ENCODE measurements at places on chromosomes 2 and 18.
A peak's percentile ranks its signal among the peaks of the same experiment; 100 is the strongest.

- DNase-seq: no peak
These were observed 81.3 kb upstream of the PELI1 start for GRCh38 chr2:64225491-64225890.

DNA sequence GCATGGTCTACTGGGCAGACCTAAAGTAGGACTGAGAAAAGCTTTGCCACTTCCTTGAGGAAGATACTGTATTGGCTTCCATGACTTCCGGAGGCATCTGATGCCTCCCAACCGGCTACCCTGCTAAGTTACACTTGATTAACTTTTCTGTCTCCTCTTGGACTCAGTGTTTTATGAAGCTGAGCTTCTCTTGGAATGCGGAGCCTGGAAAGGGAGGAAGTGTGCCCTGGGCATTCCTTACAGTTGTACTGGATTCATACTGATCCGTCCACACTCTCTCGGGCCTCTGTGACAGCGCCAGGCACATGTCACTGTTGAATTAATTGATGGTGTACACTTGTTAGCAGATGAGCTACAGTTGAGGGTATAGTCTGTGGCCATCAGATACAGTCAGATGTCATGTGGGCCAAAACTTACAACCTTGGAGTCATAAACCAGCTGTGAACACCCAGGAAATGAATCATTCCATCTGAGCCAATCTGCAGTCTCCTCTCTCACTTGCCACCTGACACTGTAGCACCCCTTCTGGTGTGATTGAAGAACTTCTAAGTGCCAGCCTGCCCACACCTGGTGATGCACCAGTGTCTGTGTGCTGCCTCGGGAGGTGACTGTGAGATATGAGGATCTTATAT lies 122.5 kb downstream of the FHOD3 start:
- DNase-seq: no peak

DNA sequence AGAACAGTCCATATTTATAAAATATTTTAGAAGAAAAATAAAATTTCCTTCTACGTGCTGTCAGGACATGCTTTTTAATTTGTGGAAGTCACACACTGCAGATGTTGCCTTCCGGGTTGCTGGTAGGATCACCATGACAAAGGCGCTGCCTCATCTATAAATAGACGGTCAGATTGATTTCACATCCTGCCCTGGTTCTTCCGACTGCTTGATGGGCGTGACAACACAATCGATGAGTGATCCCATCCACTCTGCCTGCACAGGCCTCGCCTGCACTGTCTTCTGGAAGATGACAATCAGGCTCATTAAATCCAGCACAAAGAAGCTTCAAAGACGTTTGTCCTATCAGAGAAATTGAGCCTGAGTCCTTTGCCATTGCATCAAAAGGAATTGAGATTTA lies 318.9 kb upstream of the TRIB2 start:
- no peak for DNase-seq

DNA sequence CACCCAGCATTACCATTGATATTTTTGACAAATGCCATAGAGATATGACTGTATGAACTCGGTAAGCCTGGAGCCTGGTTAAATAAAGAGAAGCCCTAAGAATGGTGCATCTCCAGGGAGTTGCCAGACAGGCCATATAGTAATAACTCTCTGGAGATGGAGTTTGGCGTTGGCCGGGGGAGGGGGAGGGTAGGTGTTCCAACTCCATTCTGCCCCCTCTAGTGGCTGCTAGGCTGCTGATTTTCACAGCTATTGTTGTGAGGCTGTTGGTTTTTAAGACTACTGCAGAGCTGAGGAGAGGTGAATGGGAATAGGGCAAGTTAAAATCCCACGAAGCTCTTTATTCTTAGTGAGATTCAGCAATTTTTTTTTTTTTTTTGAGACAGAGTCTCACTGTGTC lies 99.9 kb downstream of the GALNT14 start:
- DNase-seq: no peak

- no peak for DNase-seq
These were observed 313.9 kb downstream of the CELF4 start for GRCh38 chr18:37251679-37252078.

DNA sequence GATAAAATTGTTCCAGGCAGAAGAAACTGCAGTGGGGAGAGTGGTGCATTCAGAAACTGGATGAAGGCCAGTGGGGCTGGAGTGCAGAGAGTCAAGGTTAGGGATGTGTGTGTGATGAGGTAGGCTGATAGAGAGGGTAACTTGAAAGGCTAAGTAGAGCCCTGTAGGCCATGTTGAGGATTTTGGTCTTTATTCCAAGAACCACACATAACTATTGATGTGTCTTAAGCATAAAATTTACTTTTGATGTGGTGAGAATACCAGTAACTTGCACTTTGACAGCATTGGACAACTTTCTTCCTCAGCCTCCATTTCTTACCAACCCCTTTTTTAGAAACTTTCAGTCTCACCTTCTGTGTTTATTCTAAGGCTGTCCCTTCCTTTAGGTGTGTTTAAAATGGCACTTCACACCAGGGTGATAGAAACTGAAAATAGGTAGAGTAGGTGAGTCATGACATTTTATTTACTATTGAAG lies 22.6 kb downstream of the MTX2 start:
- DNase-seq: no peak

- peak; percentile 22 for DNase-seq
These were observed 35.8 kb upstream of the AFF3 start for GRCh38 chr2:100178085-100178788.

- no peak for DNase-seq
These were observed 276.2 kb downstream of the MYCN start for GRCh38 chr2:16216558-16216945.

- no peak for DNase-seq
These were observed 119.4 kb downstream of the COPS8 start for GRCh38 chr2:237205043-237205541.
